ENCODE measurements at places on chromosomes 3 and 15.

- no peak for DNase-seq
Observed at GRCh38 chr15:100941536-100941935, 22.4 kb downstream of the LRRK1 start.

DNA sequence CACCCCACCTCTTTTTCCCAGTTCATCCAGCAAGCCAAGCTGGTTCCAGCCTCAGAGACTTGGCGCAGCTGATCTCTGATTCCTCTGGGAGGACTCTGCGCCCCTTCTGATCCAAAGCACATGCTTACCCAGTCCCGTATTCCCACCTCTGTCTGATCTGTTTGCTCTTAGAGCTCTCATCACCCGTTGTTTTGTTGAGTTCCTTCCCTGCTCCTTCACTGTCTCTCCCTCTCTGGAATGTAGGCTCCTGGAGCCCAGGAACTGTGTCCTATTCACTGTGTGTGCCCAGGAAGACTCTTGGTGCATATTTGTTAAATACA lies 1.3 kb upstream of the ZXDC start:
- DNase-seq, result no peak

- DNase-seq, result no peak
Observed at GRCh38 chr15:82689147-82689546, 20.5 kb downstream of the AP3B2 start.

DNA sequence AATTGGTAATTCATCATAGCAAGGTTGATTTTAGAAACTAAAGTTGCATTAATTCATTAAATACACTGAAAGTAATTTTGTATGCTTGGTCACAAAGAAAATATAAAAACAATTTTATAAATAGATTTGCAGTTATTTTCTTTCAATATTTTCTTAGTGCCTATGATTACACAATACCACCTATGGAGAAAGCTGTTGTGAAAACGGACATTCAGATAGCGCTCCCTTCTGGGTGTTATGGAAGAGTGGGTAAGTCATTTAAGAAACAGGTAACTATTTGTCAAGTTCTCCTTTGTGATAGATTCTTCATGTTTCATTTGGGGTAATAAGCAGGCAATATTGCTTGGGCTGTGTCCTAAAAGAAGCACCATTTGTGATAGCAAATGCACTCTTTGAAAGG lies 3.0 kb downstream of the DUT start:
- no peak for DNase-seq

GRCh38 chr3:116776880-116777785 lies 67.6 kb downstream of the TUSC7 start:
- DNase-seq, result no peak

GRCh38 chr3:156359368-156359767 lies 195.5 kb downstream of the SSR3 start:
- no peak for DNase-seq

GRCh38 chr3:159171333-159171732 lies 369.5 kb downstream of the MFSD1 start:
- DNase-seq, result no peak

DNA sequence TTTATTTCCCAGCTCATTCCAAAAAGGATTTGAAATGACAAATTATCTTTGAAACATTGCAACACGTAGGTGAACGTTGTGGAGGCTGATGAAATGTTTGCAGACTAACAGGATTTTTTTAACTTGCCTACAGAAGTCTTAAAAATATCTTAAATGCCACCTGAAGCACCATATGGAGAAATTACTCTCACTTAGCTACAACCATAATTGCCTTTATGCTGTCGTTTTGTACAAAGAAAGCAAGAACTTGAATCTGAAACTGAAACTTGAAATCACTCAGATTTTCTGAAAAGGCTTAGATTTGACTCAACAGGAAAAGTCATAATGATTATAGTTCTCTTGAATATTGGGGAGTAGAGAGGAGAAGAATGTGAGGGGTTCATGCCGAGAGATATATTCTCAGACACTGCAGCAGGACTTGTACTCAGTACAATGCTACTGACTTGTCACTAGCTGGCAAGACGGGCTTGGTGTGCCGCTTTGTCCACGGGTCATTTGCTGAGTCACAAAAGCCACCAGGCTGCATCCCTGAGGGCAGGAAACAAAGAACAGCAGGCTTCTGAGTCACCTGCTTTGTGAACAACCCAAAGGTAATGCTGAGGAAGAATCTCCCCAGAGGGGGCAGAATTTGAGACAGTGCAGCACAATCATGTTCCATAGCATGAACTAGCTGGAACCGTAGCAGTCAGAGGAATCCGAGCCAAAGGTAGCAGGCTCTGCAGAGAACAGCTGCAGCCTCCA lies 7.1 kb upstream of the FMN1 start:
- DNase-seq, result no peak

DNA sequence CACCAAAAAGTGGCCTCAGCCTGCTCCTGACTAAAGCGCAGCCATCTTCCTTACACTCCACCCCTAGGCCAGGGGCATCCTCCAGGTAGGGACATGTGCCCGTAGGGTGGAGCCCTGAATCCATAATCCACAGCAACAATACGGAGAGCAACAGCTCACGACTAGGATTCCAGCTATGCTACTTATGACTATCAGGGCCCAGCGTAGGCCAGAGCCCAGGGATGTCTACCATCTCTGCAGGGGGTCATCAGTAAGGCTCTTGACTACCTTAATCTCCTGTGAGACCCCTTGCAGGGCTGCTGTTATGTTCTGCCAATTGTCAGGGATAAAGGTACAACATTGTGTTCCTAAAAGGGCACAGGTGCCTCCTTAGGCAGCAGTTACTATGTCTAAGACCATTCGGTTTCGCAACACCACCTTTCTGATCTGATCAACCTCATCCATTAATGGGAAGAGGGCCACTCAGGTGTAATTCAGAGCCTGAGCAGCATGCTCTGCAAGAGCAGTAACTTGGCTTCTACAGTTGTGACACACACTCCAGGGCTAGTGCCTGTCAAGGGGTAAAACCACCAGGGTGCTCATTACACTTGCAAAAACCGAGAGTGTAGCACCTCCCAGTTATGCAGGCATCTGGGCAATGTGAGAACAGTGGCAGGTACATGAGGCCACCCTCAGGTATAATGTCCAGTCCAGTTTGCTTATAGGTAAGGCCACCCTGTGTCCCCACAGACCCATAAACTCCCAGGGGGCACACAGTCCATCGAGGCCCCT lies 11.0 kb downstream of the CCRL2 start:
- DNase-seq, result no peak

DNA sequence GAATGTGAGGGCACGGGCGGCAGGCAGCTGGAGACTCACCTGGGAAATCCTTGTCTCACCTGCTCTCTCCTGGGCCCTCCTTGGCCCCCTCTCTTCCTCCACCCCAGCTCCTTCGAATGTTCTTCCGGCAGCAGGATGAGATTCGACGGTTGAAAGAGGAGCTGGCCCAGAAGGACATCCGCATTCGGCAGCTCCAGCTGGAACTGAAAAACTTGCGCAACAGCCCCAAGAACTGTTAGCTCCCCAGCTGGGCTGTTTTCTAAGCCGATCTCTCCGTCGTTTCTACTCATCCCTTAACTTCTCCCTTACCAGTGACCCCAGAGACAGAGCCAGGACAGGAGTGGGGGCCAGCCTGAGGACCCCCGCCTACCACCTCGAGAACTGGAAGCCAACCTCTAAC lies 95.0 kb downstream of the ANP32A start:
- no peak for DNase-seq

- DNase-seq, result no peak
Observed at GRCh38 chr3:187616307-187616972, 53.8 kb downstream of the SST start.

- no peak for DNase-seq
Observed at GRCh38 chr3:173465112-173465511, 67.6 kb downstream of the NLGN1 start.

DNA sequence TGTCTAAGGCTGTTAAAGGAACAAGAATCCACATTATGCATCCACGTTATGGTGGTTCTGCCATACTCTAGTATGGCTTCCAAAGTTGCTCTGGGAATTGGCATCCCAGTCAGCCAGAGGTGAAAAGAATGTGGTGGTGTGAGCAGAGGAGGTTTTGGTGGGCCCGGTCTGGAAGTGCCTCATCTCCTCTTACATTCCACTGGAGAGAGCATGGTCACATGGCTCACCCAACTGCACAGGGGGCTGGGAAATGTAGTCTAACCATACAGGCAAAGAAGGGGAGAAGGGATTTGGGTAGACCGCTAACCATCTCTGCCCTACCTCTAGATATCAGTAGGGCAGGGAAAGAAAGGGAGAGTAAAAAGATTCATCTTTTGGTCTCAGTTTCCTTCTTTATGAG lies 3.2 kb upstream of the HEG1 start:
- DNase-seq, result no peak

GRCh38 chr15:84603630-84604379 lies 3.0 kb downstream of the ZSCAN2 start:
- DNase-seq, result no peak

GRCh38 chr3:149534671-149535332 lies 60.3 kb downstream of the TM4SF4 start:
- DNase-seq, result no peak

GRCh38 chr3:114294940-114295480 lies 1.2 kb downstream of the TIGIT start:
- no peak for DNase-seq

DNA sequence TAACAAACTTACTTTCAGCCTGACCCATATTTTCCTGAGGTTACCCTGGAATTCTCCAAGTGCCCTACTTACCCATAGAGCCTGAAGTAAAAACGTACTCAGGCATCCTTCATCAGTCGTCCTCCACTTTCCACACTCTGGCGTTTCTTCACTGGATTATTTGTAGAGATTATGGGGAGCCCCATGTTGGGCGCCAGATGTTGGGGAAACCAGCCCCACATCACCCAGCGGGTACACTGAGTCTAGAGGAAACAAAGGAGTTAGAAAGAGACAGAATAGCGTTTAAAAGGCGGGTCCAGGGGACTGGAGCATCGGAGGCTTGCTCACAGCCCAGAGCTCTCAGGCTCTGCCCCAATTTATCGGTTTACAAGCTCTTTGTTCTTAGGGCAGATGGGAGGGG lies 9.7 kb upstream of the SLC28A2 start:
- no peak for DNase-seq

DNA sequence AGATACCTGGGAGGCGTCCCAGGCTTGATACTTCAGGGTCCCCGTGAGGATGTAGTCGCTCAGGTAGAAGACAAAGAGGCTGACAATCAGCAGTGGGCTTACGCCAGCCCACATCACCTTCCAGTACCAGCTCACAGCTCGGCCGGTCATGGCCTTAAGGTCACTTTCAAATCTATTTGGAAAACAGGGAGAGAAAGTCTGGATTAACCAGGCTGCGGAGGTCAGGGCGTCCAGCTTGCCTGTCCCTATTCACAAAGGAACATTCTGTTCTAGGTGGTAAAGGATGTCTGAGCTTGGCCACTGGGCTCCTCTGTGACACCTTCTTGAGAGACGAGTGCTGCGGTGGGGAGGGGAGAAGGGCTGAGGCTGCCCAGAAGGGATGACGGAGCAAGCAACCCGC lies 36.5 kb downstream of the SLC6A20 start:
- DNase-seq, result no peak
